ENCODE measurements at places on chromosomes 1 and 21. TPM values are rescaled to one million over a fixed set of nuclear protein-coding genes. Genes with fewer than 3 reads are reported as not detected.
A peak's percentile ranks its signal among the peaks of the same experiment; 100 is the strongest.

VPS45 gene
- 41.1 TPM for total RNA-seq

SPRR2E gene
- not detected for total RNA-seq

NBPF10 gene
- total RNA-seq = 1.6 TPM

NEXN gene
- 2.0 TPM for total RNA-seq

CR2 gene
- total RNA-seq = 3.5 TPM

- peaks cover 6% of the 10 kb centered on the region for H3K4me1 ChIP-seq
- peaks cover 13% of the 10 kb centered on the region for H3K27me3 ChIP-seq
- DNase-seq = no peak
- H3K36me3 ChIP-seq = no peaks in the 10 kb centered on the region
These were observed 14.1 kb downstream of the MYOCOS start for GRCh38 chr1:171636141-171636540.

DNA sequence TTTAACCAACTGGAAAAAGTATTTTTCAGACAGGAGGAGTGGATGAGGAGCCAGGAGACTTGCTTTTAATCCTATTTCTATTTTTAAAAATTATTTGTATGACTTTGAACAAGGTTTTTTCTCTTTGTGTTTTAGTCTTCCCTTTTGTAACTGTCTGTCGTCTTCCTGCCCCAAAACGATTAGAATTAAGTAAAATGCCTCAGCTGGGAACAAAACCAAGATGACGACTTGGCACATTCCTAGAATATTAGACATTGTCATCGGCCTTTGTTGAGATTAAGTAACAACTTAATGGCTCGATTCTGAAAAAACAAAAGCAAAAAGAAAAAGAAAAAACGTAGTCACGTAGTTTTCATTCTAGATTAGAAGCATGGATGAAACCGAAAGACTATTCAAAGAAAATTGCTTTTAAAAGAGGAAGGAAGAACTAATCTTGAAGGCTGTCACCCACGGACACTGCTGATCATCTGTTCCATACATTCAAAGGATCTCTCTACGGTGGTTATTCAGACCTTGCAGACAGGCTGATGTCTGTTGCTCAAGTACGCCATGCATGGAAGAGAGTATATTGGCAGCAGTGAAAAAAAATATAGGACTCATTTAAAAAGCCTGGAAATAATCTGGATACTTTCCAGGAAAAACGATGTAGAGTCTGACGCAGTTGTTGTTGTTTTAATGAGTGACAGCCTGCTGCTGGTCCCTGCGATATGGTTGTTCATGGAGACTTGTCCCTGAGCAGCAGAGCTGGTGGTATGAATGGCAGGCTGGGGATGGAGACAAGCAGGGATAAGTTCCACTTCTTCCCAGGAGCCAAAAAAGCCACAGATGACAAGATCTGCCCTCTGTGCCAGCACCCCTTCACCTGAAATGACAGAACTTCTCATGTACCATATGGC lies 16.8 kb downstream of the GNG4 start:
- H3K36me3 ChIP-seq = no peaks in the 10 kb centered on the region
- H3K27ac ChIP-seq = no peak overlapping the region
- DNase-seq = no peak
- H3K4me3 ChIP-seq = peak overlapping the region; percentile 28
- H3K27me3 ChIP-seq = peaks cover 32% of the 10 kb centered on the region

DNA sequence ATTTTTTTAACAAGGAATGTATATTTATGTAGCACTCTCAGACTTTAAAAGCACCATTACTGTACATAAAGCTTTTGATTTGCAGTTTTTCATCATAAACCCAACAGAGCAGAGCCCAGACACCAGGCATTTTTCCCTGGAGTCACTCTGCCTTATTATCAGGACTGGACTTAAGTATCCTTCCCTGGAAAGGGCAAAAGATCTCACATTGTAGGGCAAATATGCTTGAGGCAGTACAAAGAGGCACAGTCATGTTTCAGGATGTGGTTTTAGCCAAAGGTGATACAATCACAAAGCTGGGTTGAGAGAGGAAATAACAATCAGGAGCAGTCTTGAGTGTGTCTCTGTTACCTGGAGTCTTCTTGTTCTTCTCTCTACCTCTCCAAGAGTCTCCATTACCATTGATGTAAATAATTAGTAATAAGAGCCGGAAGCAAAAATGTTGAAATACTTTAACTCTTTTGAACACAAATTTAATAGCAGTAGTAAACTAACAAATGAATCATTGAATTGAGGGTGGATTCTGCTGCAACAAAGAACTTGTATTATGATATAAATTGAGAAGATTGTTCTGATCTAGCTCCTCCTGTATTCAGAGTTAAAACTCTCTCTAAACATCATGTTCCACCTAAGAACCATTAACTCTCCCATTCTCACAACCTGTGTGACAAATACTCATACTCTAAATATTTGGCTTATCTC lies 160.5 kb downstream of the LTN1 start:
- peak overlapping the region; percentile 78 for H3K4me3 ChIP-seq
- DNase-seq = no peak
- H3K36me3 ChIP-seq = peaks cover 28% of the 10 kb centered on the region
- peak overlapping the region; percentile 85 for H3K27ac ChIP-seq
- no peaks in the 10 kb centered on the region for H3K27me3 ChIP-seq
- peaks cover 62% of the 10 kb centered on the region for H3K4me1 ChIP-seq

GRCh38 chr1:209428241-209428921 lies 155.1 kb upstream of the CAMK1G start:
- H3K27me3 ChIP-seq = peaks cover 12% of the 10 kb centered on the region
- H3K27ac ChIP-seq = no peak overlapping the region
- H3K36me3 ChIP-seq = no peaks in the 10 kb centered on the region

DNA sequence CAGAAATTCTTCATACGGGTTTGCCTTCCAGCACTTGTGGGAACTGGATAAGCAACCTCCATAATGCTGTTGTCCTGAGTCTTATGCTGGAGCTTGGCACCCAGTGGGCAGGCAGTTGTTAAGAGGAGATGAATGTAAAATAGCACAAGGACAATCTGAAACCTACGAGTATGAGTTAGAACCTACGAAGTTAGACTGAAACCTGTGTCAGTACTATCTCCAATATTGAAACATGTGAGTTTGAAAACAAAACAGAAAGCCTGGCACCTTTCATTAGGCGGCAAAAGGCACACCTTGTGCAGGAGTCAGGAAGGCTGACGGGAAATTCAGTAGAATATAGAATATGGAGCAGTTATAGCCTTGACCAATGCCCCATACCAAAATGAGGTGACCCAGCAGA lies 489.7 kb upstream of the RGS18 start:
- no peak overlapping the region for H3K27ac ChIP-seq
- H3K4me1 ChIP-seq = no peaks in the 10 kb centered on the region

- peaks cover 2% of the 10 kb centered on the region for H3K27me3 ChIP-seq
- no peaks in the 10 kb centered on the region for H3K36me3 ChIP-seq
- H3K4me1 ChIP-seq = no peaks in the 10 kb centered on the region
- no peak overlapping the region for H3K4me3 ChIP-seq
- no peak overlapping the region for H3K27ac ChIP-seq
- DNase-seq = no peak
These were observed 8.8 kb downstream of the C1QB start for GRCh38 chr1:22661880-22662279.

DNA sequence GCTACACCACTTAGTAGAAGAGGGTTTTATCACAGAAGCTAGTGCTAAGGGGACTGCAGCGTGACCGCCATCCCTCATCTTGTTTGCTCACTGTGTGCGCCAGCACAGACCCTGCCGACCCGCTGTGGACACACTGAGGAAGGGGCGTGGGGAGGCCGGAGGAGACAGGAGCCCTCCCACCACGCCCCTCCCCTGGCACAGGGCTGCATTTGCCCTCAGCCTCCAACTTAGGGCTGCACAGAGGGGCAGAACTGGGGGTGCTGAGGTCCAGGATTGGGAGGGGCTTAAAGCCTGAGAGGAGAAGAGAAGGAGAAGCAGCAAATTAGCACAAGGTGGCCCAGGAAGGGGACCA lies 37.2 kb downstream of the RRP1 start:
- no peak for DNase-seq
- H3K27me3 ChIP-seq = peaks cover 21% of the 10 kb centered on the region
- H3K4me1 ChIP-seq = peaks cover 8% of the 10 kb centered on the region
- no peak overlapping the region for H3K27ac ChIP-seq
- H3K4me3 ChIP-seq = no peak overlapping the region

- H3K4me1 ChIP-seq = peaks cover 12% of the 10 kb centered on the region
- no peaks in the 10 kb centered on the region for H3K36me3 ChIP-seq
- no peak overlapping the region for H3K4me3 ChIP-seq
These were observed 75.8 kb downstream of the PCBP3 start for GRCh38 chr21:45719177-45719802.

DNA sequence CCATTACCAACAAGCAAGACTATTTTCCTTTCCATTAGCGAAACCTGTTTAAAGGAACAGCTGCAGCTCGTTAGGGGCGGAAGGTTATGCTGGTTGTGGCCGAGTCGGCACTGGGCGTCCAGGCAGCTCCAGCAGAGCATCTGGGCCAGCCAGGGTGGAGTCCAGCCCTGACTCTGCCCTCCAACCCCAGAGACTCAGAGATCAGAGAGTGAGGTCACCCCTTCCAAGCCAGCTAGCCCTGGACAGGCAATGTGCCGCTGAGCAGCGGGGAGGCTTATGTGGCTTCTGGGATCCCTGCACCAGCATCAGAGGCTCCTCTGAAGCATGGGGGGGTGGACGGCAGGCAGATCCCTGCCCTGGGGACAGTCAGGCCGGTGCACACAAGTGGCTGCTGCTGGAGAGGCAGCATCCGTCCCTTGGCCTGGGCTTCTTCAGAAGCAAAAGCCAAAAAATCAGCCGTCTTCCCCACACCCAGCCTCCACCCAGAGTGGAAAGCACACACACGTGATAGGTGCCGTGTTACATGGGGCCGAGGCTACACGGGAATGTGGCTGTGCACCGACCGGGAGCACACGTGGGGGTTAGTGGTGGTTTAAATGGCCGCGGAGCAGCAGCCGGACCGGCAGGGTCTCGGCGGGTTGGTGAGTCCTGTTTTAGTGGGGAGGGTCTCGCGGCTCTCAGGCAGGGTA lies 30.1 kb downstream of the SLC66A1 start:
- H3K27me3 ChIP-seq = no peaks in the 10 kb centered on the region
- peaks cover 18% of the 10 kb centered on the region for H3K36me3 ChIP-seq
- H3K4me1 ChIP-seq = peaks cover 2% of the 10 kb centered on the region
- no peak for DNase-seq
- no peak overlapping the region for H3K4me3 ChIP-seq

- peaks cover 19% of the 10 kb centered on the region for H3K4me1 ChIP-seq
- H3K27me3 ChIP-seq = peaks cover under 1% of the 10 kb centered on the region
- H3K4me3 ChIP-seq = no peak overlapping the region
- DNase-seq = no peak
These were observed 74.6 kb downstream of the GPR88 start for GRCh38 chr1:100612540-100612939.

DNA sequence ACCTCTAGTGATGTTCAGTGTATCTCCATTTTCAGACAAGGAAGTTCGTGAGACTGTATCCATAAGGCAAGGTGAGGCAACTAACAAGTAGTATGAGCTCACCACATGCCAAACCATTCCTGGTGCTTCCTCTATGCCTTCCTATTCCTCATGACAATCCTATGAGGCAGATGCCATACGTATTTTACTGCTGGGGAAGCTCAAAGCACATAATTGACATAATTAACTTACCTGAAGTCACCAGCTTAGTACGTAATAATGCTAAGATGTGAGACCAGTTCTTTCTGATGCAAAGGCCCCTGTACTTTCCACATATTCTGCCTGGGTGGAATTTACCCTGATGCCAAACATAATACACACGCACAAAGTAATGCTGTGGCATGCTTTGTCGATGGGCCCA lies 83.6 kb upstream of the NFIA start:
- no peaks in the 10 kb centered on the region for H3K36me3 ChIP-seq
- no peaks in the 10 kb centered on the region for H3K4me1 ChIP-seq
- no peak overlapping the region for H3K27ac ChIP-seq
- DNase-seq = no peak
- no peak overlapping the region for H3K4me3 ChIP-seq

GRCh38 chr1:92886886-92887419 lies 55.1 kb downstream of the RPL5 start:
- H3K4me1 ChIP-seq = peaks cover 13% of the 10 kb centered on the region
- no peaks in the 10 kb centered on the region for H3K27me3 ChIP-seq
- no peak for DNase-seq
- H3K36me3 ChIP-seq = peaks cover 11% of the 10 kb centered on the region
- no peak overlapping the region for H3K27ac ChIP-seq

DNA sequence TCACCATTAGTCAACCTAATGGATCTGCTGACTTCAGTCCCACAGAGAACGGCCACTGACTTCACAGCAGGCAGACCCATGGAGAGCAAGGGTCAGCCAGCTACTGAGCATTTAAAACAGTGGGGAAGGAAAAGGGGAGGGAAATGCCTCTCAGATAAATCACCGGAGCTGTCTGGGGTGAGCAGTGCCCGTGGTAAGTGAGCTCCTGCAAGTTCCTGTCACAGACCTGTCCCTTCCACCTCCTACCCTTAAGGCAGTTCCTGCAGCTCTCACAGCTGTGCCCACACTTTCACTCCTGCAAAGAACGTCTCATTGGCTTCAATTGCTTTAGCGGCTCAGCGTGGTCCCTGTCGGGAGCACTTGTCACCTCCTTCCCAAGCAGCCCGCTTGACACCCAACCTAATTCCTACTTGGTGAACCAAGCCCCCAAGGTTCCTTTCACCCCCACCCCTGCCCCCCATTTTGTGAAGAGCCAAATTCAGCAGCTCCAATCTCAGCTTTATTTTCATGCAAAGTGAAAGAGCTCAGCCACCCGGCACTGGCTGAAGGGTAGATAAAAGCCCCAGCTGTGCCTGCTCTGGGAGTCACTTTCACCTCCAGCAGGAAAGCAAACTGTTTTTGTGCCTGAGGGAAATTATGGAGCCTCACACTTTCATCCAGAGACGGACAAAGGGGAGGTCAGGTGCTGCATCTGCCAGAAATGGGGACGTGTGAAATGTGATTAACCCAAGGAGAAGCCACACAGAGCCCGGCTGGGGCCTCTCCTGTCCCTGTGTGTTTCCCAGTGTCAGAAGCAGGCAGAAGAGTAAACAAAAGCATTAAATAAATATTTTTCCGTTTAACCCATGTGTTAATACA lies 306.2 kb downstream of the TTLL7 start:
- H3K36me3 ChIP-seq = peaks cover 2% of the 10 kb centered on the region
- peak overlapping the region; percentile 84 for H3K4me3 ChIP-seq
- peaks cover 7% of the 10 kb centered on the region for H3K4me1 ChIP-seq
- peaks cover 2% of the 10 kb centered on the region for H3K27me3 ChIP-seq

DNA sequence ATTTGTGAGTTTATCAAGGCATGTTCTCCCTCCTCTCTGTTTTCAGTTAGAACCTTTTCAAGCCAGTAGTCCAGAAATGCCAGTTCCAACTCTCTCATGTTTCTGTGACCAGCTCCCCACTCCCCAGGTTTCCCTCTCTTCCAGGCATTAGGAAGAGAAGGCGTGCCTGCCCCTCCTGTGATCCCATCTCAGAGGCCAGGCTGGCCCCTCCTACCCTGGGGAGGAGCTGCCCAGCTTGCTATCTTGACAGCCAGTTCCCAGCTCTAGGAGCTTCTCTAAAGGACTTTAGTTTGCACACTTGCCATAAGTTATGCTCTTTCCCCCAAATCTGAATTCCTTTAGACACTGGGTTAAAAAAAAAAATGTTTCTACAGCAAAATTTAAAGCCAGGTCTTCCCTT lies 8.9 kb downstream of the HYI start:
- H3K36me3 ChIP-seq = peaks cover 9% of the 10 kb centered on the region
- no peaks in the 10 kb centered on the region for H3K4me1 ChIP-seq
- DNase-seq = peak; percentile 10
- no peak overlapping the region for H3K4me3 ChIP-seq

GRCh38 chr1:239804266-239804665 lies 287.4 kb upstream of the FMN2 start:
- DNase-seq = no peak
- H3K27ac ChIP-seq = no peak overlapping the region
- H3K4me1 ChIP-seq = peaks cover 6% of the 10 kb centered on the region

Measured in activated naive CD8-positive, alpha-beta T cell treated with anti-CD3 and anti-CD28 coated beads, Interleukin-2, amount 10 ng/mL, durations not matched to agents 7 days and 5 days (primary cell).